Fibroblast of lung (primary cell): ENCODE measurements at places on chromosomes 4 and X. TPM values are rescaled to one million over a fixed set of nuclear protein-coding genes. Genes with fewer than 3 reads are reported as not detected.
A peak's percentile ranks its signal among the peaks of the same experiment; 100 is the strongest.

S100G gene
- not detected in 2 replicates for total RNA-seq

DNA sequence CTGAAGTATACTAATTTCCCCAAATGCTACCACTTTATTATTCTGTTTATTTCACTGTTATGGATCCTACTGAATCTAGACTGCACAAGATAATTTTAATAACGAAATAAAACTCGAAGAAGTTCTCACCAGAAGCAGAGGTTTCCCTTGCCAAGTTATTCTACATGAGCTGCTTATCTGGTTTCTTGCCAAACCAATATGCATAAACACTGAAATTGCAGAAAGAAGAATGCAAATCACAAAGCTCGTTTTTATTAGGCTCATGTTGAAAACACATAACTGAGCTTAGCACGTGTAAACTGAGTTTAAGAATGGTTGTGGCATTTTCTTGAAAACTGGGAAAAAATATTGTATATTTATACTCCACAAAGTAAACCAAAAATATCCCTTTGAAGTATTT lies 35.9 kb downstream of the GRID2 start:
- DNase-seq: peak; percentile 68

- DNase-seq: no peak
These were observed 44.1 kb downstream of the PPM1K start for GRCh38 chr4:88240297-88240714.

CYSLTR1 gene
- total RNA-seq: 0.26 and 0.50 TPM in 2 replicates

DNA sequence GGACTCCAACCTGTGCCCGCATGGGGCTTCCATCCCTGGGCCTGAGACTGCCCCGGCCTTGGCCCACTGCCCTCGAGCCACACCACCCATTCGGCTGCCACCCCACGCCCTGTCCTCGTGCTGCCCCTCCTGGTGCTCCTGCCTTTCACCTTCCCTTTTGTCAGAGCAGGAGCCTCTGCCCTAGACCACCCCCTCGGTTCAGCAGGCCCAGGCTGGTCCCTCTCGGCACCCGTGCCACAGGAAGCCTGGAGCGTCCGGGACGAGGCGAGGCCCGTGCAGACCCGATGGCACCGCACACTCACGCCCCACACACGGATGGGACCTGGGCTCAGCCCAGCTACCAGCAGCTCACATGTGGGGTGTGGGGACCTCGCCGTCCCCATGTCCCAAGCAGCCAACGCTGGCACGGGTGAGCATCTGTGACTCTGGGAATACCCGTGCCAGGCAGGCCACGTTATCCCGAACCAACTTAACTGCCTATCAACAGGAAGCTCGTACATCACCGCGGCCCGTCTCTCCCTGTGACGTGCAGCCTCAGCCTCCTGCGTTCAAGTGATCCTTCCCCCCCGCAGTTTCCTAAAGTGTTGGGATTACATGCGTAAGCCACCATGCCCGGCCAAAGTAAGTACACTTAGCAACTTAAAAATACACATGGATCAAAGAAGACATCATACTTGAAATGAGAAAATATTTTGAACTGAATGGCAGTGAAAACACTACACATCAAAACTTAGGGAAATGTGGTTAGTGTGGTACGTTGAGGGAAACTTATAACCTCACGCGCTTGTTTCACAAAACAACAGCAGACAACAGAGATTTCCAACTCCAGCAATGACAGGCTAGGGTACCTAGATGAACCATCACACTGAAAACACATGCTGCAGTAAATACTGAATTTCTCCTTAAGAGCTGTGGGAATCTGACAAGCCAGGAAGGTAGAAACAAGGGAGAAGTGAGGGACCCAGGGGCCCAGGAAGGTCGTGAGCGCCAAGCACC lies 29.0 kb downstream of the LRPAP1 start:
- DNase-seq: no peak

DNA sequence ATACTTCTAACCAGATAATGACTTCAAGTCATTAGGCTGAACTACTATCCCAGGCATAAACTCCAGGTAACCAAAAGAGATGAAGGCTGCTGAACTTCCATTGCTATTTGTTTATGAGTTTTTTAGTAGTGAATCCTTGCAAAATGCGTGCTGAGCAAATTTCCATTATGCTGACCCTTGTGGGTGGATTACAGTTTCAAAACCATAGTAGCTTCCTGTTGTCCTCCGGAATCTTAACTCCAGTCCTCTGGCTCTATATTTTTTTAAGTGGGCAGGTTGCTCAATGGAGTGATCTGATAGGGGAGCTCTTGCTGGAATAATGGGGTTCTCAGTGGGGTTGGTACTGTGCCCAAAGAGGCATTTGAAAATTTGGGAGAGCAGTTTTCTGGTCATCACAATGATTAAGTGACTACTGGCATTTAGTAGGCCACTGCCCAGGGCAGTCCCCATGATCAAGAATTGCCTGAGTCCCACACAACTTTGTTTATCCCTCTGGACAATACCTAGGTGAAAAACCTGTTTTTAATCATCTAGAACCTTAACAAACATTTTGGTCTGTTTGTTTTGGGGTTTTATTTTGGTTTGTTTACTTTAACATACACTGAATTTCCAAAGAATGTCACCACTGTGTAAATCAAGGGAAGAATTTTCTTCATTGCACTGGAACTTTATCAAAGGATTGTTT lies 302.3 kb upstream of the GATB start:
- no peak for DNase-seq

DNA sequence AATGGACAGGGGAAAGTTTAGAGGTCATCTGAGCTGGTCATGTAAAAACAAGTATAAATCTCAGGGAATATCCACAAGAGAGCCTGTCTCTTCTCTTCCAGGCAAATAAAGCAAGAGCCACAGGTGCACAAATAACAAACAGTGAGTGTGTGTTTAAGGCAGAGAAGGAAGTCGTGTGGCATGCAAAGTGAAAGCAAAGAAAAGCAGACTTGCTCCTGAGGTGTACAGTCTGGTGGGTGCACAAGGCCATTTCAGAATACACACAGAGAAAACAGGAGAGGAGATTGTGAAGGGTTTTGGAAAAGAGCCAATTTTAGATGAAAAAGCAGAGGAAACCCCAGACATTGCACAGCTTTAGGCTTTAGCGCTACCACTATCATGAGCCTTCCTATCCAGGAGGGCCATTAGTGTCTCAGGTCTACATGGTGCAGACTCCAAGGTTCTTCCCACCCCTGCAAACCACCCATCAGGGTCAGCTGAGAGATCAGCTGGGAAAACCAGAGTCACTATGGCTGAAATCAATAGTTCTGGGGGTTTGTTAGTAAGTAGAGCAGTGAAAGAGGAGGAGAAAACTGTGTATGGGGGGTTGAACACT lies 355.8 kb downstream of the KLHL4 start:
- DNase-seq: no peak

- no peak for DNase-seq
These were observed 571.9 kb downstream of the SPOCK3 start for GRCh38 chr4:166662266-166662843.

- DNase-seq: no peak
These were observed 529.9 kb downstream of the MID1IP1 start for GRCh38 chrX:39331082-39331704.

DNA sequence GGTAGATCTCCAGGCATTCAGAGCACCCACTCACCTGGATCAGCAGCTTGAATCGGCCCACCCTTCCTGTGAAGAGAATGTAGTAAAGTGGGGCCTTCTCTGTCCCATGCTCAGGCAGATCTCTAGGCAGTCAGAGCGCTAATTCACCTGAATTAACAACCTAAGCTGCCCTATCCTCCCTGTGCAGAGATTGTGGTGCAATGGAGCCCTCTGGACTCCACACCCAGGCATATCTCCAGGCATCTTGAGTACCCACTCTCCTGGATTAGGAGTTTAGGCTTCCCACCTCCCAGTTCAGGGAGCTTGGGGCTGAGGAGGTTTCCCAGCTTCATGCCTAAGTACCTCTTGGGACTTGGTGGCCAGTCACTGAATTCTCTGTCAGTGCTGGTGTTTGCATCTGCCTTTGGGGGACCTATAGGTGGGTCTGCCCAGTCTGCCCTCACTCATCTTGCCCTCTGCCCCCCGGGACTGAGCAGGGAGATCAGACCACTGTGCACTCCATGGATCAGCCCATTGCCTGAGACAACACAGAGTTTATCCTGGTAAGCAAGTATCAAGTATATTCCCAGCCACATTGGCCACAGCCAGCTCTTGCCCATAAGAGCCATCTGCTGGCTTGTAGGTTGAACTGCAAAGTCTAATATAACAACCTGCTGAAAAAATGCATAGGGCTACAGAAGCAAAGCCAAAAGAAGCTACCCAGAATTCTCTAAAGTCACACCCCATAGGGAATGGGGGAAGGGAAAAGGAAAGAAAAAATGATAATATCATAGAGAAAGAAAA lies 372.9 kb downstream of the KLHL13 start:
- no peak for DNase-seq

- DNase-seq: no peak
These were observed 24.8 kb upstream of the ADRA2C start for GRCh38 chr4:3741217-3742011.

GRCh38 chr4:139514382-139515059 lies 41.5 kb downstream of the SETD7 start:
- DNase-seq: no peak

ZAR1 gene
- total RNA-seq: not detected in 2 replicates

DNA sequence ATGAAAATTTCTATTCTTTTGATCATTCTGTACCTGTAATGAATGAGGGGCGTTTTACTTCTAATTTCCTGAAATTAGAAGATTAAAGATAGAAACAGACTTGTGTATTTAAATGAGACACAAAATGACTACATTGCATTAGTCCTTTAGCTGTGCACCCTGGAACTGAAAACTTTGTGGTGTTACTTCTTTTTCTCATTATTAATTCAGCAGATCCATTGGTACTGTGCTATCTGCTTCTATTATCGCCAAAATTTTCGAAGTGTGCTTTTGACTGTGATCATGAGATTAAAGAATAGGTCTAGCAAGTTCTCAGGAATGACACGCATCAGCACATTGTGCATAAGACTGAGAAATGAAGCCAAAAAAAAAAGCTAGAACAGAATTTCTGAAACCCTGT lies 1938.9 kb upstream of the TENM3 start:
- DNase-seq: no peak

GRCh38 chrX:24260842-24261550 lies 52.9 kb downstream of the SUPT20HL2 start:
- peak; percentile 50 for DNase-seq

GRCh38 chr4:163071308-163071707 lies 95.4 kb downstream of the NAF1 start:
- peak; percentile 20 for DNase-seq

NR0B1 gene
- 1.8 and 4.6 TPM in 2 replicates for total RNA-seq

- DNase-seq: no peak
These were observed 63.2 kb downstream of the ATXN3L start for GRCh38 chrX:13256603-13257002.

DNA sequence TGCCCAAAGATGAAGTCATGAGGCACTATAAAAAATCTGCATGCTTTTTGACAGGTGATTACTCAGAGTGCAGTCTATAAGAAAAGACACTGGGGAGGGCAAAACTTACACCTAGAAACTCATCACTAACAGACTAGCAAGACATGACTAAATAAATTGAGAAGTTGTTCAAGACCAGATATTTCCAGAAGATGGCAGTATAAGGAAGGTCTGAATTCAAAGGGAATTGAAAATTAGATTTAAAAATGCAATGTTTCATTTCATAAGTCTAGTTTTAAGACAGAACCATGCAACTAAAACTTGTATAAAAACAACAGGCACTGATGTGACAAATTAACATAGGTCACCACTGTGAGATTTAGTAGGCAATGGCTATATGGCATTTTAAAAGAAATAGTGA lies 232.5 kb upstream of the POF1B start:
- DNase-seq: peak; percentile 24

GRCh38 chrX:136725441-136726104 lies 55.2 kb downstream of the ARHGEF6 start:
- DNase-seq: peak; percentile 68

MTNR1A gene
- total RNA-seq: not detected in 2 replicates

RAB9B gene
- 0.50 and 0.77 TPM in 2 replicates for total RNA-seq

TMEM31 gene
- not detected in 2 replicates for total RNA-seq

EXOC1L gene
- total RNA-seq: not detected in 2 replicates

DNA sequence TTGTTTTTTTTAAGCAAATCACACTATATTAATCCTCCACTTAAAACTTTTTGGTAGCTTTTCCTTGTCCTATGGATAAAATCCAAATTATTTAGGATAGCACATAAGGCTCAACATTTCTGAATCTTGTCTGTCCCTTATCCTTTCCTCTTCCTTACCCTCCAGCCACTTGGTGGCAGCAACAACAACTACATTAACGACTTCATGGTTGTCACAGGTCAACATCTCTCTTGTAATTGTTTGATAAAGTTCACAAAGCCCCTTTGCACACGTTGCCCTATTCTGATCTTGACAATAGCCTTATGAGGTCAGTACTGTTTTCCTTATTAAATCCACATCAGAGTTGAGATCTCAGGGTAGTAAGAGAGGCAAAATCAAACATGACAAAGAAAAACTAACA lies 269.0 kb upstream of the PABPC4L start:
- peak; percentile 0 for DNase-seq

GAB3 gene
- total RNA-seq: 4.1 and 6.4 TPM in 2 replicates

GRCh38 chr4:186020793-186021407 lies 48.1 kb upstream of the TLR3 start:
- peak; percentile 3 for DNase-seq

DNA sequence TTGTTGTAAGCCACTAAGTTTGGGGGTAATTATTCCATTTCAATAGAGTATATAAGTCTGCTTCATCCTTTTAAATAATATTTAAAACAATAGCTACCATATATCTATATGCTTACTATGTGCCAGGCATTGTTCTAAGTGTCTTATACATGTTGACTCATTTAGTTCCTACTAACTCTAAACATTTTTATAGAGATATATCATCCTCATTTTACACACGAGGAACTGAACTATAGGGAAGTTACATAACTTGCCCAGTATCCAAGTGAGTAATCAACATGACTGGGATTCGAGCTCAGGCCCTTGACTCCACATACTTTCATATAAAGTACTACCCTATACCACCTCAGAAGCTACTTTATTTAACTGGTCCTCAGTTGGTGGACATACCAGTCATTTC lies 175.3 kb upstream of the RAI2 start:
- DNase-seq: no peak

DNA sequence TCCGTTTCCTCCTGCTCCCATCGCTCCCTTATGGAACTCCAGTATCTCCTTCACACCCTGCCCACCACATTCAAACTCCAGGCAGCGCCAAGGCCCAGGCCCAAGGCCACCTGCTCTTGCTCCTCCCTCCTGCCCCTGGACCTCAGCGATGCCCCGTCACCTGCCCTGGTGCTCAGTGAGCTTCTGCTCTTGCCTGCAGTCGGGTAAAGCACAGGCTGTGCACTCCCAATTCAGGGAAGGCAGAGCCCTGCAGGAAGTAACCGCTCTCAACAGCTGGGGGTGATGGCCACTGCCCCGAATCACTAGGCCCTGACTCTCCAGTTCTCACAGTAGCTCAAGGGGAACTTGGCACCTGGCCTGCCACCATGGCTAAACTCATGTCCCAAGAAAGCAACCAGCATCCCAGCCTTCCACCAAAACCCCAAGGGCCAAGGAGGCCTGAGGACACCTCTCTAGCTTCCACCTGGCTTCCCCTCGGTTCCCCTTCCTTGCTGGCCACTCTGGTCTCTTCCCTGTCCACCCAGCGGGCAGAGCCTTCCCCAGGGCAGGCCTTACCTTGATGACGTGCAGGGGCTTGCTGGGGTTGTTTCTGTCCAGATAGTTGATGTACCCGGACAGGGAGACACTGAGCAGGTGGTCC lies 29.3 kb downstream of the WDR1 start:
- DNase-seq: no peak

GRCh38 chr4:65669111-65670019 lies 924 bp downstream of the EPHA5 start:
- peak; percentile 59 for DNase-seq
